Osteoblast (primary cell): ENCODE measurements at places on chromosomes 12 and 14. TPM values are rescaled to one million over a fixed set of nuclear protein-coding genes. Genes with fewer than 3 reads are reported as not detected.

MYO1H gene
- 1.5 TPM in 1 of 2 replicates, not detected in the other for total RNA-seq

ALDH1L2 gene
- 55.4 and 63.9 TPM in 2 replicates for total RNA-seq

DNA sequence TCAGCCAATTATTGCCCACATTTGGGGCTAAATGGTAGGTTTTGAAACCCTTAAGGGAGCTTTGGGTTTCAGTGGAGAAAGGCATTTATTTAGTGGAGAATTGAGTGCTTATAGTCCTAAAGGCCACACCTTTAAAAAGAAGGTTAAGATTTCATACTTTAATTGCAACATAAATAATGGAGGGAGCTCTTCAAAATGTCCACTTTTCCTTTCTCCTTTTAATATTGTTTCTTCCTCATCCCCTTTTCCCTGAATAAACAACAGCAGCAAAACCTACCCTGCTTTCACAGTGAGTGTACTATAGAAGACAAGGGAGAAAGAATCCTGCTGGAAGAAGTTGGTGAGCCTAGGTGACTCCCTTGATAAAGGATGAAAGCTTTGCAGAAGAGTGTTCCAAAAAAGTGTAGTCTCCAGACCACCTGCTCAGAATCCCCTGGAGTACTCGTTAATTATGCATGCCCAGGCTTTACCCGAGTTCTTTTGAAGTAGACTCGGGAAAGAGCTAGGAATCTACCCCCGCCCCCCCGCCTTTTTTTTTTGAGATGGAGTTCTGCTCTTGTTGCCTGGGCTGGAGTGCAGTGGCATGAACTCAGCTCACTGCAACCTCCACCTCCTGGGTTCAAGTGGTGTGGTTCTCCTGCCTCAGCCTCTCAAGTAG is 11.5 kb upstream of the EID3 start:
- DNase-seq = no peak

DNA sequence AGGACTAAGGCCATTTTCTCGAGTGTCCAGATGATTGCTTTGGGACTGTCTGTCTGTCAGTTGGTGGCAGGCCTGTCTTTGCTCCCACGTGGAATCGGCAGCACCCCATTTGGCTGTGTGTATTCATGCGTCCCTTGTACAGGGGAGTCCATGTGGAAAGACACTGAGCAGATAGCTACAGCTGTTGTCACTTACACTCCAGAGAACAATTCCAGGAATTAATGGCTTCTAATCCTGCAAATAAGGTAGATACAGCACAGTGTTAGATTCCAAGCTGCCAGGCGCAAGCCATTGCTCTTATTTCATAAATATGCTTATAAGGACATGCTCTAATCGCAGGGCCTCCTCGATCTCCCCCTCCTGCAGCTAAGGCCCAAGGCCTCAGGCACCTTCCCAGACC is 208.8 kb downstream of the VRK1 start:
- no peak for DNase-seq
